ENCODE measurements at places on chromosomes 1 and 21.

DNA sequence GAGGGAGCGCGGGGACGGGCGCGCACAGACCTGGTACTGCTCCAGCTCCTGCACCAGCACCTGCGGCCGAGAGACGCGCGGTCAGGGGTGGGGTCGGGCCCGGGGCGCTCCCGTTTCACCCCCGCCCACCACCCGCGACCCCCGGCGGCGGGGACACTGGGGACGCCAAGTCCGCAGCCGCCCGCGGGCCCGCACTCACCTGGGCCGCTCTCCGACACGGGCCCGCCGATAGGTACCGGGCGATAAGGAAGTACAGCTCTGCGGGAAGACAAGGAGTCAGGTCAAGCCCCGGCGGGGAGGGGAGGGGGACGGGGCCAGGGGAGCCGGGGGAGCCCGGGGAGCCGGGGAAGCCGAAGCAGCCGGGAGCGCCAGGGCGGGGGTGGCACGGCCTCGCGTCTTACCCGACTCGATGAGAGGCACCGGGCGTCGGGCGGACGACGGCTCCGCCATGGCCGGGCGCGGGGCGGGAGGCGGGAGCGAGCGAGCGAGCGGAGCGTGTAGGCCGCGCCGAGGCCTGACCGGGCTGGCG, 326 bp downstream of the BRWD1 start:
- peak; percentile 11 for DNase-seq

- DNase-seq: no peak
Measured at GRCh38 chr21:41250519-41250918, 66.1 kb upstream of the FAM3B start.

GRCh38 chr1:229372251-229372650, 29.4 kb upstream of the CCSAP start:
- DNase-seq: no peak

DNA sequence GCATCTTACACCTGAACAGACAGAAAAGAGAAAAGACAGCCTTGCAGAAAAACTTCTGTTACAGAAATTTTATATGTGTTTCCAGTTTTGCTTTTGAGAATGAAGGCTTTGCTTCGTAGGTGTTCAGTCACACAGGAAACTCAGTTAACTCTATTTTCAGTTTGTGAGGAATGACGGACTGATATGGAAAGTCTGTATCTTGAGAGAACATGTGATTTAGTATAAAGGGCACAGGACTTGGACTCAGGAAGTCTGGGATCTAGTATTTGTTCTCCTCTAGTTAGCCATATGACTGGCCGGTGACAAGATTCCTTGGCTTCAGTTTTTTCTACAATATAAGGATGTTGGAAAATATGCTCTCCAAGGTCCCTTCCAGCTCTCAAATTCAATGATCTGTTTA, 149.1 kb downstream of the OLFM3 start:
- DNase-seq: no peak

DNA sequence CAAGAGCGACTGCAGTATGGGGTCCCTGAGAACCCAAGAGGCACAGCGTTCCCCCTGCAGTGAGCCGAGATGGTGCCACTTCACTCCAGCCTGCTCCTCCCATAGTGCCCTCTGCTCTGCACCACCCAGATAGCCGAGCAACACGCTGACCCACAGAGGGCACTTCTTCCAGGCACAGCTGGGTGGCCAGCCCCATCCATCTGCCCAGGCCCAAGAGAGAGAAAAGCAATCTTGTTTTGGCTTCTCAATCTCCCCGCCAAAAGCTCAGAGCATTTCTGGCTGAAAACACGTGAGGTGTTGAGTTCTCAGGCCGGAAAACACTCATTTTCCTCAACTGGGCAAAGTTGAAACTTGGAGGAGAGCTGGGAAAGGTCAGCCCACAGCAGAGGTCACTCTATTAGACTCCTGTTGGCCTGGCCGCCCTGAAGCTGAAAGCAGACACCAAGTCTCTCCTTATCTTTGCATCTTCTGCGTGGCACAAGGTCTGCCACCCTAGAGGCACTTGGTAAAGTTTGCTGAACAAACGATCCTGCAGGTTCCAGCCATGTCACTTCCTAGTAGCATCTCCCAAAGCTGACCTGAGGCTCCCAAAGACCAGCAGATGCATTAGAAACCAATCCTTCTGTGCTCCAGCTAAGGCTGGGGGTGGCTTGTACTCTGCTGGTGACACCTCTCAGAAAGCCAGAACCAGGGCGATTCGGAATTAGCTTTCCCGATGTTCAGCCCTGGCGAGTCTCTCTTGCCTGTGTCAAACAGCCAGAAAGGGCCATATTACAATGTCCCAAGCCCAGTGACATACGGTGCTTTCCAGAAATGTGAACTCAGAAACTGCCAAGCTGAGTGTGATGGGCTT, 10.9 kb downstream of the CAPN9 start:
- DNase-seq: no peak

DNA sequence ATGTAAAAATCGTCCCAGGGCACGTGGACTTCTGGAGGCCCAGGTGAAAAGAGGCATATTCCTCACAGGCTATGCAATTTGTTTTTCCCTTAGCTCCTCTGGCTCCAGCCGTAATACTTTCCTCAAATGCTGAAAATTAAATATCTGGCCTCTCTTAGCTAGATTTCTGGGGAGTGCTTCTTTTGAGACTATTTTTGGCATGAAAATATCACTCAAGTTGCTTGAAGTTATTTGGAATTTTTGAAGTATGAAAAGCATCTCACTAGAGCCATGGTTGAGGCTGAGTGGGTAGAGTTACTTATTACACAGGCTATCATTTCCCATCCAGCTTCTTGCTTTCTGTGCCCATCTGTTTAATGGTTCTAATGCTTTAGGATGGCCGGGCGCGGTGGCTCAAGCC, 59.7 kb downstream of the MYOM3 start:
- no peak for DNase-seq

DNA sequence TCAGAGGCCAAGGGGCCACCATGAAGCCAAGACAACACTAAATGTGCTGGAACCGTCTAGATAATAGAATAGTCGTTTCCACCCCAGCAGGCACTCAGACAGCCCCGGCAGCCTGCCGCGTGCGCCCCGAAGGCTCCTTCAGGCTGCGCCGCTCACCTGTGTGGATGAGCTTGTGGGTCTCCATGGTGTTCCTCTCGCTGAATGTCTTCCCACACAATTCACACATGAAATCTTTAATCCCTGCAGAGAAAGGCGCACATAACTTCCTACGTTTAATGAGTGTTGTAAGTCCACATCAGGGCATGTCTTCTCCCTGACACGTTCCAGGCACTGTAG, 43.7 kb upstream of the RIPK4 start:
- no peak for DNase-seq

DNA sequence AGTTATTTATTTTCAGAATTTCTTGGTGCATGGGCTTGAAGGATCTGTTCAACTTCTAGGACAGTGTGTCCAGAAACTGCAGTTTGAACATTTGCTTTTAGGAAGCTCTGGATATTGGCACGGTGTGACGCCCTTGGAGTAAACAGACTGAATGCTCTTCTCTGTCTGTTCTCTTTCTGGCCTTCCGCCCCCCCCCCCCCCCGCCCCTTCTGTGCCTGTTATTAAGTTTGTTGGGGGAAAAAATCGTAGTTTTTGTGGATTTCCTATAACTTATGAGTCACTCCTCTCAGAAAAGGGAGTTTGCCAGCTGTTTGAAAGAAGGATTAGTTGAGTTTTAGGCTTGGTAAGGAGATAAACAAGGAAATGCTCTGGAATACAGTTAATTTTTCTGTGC, 1.2 kb downstream of the KCTD3 start:
- DNase-seq: no peak

- DNase-seq: no peak
Measured at GRCh38 chr21:45522381-45522780, 19.9 kb downstream of the SLC19A1 start.

- DNase-seq: no peak
Measured at GRCh38 chr1:54254055-54254454, 54.1 kb downstream of the MRPL37 start.

- no peak for DNase-seq
Measured at GRCh38 chr1:53110370-53111072, 31.9 kb downstream of the SLC1A7 start.

GRCh38 chr1:68197891-68198290, 34.4 kb downstream of the WLS start:
- no peak for DNase-seq

GRCh38 chr1:228088586-228089498, 6.3 kb downstream of the ARF1 start:
- DNase-seq: no peak

GRCh38 chr1:201539561-201540431, 869 bp downstream of the NAV1 start:
- DNase-seq: no peak

- DNase-seq: no peak
Measured at GRCh38 chr1:234869182-234870019, 259.2 kb downstream of the TOMM20 start.

DNA sequence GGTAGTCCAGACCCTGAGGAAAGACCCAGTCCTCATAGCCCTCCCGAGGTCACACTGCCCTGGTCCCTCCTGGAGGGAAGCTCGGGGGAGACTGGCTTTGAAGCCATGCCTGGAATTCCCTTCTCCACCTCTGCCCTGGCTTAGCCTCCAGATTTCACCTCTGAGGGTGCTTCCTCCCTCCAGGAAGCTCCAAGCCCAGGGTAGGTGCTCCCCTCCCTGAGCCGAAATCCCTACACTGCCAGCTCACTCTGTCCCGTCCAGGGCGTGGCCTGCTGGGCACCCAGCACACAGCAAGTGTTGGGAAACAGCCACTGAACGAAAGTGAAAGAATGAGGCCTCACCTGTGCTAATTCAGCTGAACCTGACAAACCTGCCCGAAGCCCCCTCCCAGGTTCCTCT, 6.0 kb upstream of the TNFRSF25 start:
- DNase-seq: no peak

DNA sequence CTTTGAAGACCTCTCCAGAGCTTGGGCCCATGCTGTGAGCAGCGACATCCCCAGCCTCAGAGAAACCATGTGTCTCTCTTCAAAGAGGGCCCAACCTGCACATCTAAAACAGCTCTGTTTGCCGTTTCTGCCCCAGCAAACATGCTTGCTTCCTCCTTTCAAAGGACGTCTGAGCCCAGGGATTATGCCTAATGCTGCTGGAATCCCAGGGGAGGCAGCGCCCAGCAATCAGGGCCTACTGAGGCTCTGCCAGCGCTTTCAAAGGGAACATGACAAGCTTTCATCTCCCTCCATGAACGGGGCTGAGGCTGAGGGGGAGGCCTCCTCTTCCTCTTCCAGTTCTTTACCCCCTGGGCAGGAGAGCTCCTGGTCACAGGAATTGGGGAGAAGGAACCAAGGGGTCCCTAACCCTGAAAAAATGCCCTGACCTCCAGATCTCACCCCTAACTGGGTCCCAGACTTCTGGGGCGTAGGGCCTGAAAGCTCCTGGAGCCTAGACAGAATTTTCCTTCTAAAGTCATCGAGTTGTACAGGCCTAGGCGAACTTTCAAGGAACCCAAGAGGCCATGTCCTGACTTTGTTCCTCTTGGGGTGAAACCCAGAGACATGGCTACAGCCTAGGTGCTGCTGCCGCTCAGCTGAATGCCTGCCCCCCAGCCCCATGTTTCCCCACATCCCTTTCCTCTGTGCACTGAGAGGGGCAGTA, 13.4 kb upstream of the ASCL5 start:
- DNase-seq: no peak

GRCh38 chr1:200410566-200410878, 686 bp upstream of the ZNF281 start:
- DNase-seq: no peak

DNA sequence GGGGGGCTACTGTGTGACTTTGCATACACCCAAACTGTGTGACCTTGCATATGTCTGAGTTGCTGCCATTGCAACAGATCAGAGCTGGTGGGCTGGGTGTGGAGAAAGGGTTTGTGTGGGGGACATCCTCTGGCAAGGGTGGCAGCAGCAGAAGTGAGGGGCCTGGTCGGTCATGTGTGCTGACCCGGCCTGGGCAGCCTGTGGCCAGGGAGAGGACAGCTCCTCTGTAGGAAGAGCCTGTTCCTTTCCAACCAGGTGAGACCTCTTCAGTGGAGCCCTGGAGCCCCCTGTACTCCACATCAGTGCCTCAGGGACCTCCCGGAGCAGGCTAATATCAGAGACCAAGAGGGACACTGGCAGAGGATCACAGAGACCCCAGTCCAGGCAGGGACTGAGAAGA, 8.3 kb downstream of the PCSK9 start:
- no peak for DNase-seq

- no peak for DNase-seq
Measured at GRCh38 chr1:25743164-25744139, 56.5 kb upstream of the SELENON start.

DNA sequence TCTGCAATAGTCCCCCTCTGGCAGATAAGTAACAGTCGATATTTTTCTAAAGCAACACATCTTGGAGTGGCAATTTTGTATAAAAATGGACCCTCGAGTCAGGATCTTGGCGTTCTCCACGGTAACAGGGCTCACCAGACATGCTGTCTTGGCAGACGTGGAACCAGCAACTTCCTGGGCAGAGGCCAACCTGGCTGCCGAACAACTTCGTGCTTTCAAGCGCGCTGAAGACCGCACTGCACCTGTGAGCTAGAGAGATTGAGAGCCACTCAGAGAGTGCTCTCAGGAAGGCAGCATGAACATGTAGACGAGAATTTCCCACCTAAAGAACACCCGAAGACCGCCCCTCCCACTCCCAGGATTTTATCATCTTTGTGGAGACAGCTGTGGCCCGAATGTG, 7.3 kb downstream of the C1orf174 start:
- no peak for DNase-seq

DNA sequence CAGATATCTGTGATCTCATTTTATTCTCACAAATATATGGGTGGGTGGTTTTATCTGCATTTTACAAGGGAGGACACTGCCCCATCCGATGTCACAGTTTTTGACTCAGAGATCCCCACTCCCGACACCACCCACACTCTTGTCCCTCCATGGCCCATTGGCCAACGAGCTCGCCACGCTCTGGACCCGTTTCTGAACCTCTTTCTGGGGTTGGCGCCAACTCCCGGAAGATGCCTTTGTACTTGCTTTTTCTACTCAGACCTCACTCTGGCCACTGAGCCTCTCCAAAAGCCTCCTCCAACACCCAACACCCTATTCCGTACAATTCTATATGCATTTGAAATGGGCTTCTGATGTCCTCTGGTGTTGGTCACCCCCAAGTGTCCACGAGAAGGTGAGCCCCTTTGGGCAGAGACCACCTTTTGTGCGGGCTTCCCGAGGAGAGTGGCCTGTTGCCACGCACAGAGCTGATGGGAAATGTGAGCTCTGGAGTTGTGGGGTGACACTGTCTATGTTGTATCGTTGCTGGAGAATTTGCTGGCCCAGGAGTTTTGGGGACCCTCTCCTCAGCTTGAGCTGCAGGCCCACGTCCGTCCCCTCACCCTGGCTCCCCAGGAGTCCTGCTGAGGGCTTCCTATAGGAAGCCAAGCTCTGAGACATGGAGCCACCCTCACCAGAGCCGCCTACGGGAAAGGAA, 366.9 kb upstream of the VAMP3 start:
- DNase-seq: no peak

GRCh38 chr1:11158720-11159321, 30.3 kb upstream of the ANGPTL7 start:
- no peak for DNase-seq

Measured in effector CD4-positive, alpha-beta T cell (primary cell).